Fibroblast of lung (primary cell): ENCODE measurements at places on chromosomes 1 and 21. TPM values are rescaled to one million over a fixed set of nuclear protein-coding genes. Genes with fewer than 3 reads are reported as not detected.

GRCh38 chr1:182118851-182119250 lies 57.3 kb upstream of the ZNF648 start:
- DNase-seq, result no peak

DNA sequence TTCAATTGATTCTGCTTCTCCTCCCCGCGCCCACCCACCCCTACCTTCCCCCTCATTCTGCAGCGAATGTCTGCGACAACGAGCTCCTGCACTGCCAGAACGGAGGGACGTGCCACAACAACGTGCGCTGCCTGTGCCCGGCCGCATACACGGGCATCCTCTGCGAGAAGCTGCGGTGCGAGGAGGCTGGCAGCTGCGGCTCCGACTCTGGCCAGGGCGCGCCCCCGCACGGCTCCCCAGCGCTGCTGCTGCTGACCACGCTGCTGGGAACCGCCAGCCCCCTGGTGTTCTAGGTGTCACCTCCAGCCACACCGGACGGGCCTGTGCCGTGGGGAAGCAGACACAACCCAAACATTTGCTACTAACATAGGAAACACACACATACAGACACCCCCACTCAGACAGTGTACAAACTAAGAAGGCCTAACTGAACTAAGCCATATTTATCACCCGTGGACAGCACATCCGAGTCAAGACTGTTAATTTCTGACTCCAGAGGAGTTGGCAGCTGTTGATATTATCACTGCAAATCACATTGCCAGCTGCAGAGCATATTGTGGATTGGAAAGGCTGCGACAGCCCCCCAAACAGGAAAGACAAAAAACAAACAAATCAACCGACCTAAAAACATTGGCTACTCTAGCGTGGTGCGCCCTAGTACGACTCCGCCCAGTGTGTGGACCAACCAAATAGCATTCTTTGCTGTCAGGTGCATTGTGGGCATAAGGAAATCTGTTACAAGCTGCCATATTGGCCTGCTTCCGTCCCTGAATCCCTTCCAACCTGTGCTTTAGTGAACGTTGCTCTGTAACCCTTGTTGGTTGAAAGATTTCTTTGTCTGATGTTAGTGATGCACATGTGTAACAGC lies 339.9 kb downstream of the NTNG1 start:
- peak; percentile 38 for DNase-seq

- DNase-seq, result no peak
These were observed 31.1 kb downstream of the TMEM51 start for GRCh38 chr1:15184436-15185241.

DNA sequence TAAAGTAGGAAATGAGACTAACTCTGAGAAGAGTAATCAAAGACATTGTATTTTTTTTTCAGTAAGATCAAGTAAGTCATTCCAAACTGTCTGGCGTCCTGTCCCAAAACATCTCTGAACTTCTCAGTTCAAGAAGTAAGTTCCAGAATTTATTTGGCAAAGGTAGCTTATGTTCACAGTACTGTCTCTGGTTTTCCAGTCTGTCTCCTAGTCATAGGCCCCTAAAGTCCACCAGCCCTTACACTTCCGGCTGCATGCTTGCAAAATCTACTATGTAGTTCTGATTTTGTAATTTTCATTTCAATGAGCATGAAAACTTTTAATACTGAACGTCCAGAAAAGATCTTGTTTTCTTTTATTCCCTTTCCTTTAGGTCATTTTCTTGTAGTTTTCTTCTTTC lies 61.4 kb upstream of the S1PR1 start:
- DNase-seq, result no peak

- no peak for DNase-seq
These were observed 1119.1 kb downstream of the AMY1C start for GRCh38 chr1:104868794-104869193.

DNA sequence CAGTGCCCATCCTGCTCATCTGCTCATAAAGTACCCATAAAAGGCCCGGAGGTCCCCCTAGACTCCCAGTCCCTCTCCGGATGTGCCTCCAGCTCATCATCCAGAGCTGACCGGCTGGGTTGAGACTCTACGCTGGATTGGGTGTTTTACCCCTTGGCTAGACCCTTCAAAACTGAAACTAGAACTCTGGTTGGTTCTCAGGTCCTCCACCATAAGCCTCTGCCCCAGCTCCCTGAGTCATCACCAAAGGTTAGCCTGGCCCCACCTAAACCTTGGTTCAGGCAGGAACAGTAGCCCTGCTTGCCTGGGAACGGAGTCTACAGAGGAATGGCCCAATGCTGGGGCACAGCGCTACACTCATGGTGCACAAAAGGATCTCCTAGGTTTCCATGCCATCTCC lies 75.1 kb downstream of the TLR5 start:
- no peak for DNase-seq

DNA sequence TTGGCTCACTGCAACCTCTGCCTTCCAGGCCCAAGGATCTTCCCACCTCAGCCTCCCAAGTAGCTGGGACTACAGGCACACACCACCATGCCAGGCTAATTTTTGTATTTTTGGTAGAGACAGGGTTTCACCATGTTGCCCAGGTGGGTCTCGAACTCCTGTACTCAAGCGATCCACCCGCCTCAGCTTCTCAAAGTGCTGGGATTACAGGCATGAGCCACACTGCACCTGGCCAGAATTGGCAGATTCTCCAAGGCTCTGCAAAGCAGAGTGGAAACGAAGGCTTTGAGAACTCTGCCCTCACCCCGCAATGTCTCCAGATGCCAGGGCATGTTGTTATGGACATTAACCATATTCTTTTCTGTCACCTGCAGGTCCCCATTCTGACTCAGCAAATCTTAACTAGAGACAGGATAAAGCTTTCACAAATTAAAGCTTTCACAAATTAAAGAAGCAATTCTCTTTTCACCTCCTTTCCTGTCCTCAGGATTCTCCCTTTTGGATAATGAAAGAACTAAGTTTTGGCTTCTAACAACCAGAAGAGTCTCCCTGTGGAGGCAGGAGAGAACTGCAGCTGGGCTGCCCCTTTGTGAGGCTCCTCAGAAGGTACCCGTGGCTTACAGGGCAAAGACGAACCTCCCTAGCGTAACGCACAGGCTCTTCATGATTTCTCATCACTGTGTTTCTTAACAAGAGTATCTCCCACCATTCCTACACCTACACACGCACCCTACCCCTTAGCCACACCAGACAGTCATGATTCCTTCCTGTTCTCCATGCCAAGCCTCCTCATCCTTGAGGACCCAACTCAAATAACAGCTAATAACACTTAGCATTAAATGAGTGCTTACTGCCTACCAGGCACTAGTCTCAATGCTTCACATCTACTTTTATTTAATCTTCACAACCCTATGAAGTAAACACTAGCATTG lies 29.8 kb downstream of the GPA33 start:
- DNase-seq, result no peak

Gene PLCH2
- under 0.01 and 0.17 TPM in 2 replicates for total RNA-seq
